ENCODE measurements at places on chromosomes 7 and 10.

- no peak for DNase-seq
These were observed 38.1 kb upstream of the DUSP5 start for GRCh38 chr10:110459600-110459999.

DNA sequence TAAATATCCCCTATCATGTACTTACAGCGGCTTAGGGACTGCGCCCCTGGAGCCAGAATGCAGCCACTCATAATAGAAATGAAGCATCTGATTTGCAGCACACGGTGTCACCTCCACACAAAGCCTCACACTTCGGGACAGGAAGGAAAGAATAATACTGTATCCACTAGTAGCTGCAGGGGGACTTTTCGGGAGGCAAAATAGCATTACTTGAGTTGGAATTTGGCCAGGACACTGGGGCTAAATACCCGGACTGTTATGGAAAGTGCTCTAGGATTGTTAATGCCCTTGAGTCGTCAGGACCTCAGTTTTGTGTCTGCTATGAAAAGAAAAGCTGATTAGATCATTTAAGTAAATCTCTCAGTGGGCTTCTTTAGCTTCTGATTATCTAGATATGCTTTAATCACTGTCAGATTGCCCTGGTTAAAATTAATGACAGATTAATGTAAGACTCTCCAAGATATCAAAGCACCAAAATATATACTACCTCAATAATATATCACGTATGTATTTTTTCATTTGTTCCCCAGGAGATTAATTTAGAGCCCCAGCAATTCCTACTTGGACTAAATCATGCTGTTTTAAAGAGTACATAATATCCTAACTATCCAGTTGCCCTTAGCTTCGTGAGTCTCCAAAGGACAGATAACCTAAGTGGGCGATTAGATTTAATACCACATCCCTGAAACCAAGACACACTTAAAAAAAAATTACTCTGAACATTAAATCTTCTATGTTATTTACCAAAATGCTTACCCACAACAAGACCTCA, 173.0 kb upstream of the NEBL start:
- no peak for DNase-seq

DNA sequence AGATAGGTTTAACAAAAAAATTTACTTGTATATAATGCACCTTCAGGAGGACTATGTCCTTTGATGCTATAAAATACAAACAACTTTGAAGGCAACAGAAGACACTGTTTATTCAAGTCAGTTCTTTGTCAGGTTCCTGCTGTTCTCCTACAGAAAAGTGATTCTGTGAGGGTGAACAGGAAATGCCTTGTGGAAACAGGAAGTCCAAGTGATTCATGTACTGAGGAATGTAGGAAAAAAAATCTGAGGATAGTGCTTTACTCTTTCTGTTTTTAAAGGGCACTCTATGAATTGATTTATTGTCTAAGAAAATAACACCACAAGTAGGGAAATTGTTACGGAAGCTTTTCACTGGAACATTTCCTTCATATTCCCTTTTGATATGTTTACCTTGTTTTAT, 171.9 kb downstream of the HDAC9 start:
- no peak for DNase-seq

GRCh38 chr10:23191764-23192711, at the start of gene PTF1A:
PTF1A (plus strand) TSS chr10:23192312; CDS start chr10:23192531, 219 bp downstream.
- DNase-seq = no peak

GRCh38 chr10:2964632-2965296, 102.6 kb upstream of the PFKP start:
- no peak for DNase-seq

DNA sequence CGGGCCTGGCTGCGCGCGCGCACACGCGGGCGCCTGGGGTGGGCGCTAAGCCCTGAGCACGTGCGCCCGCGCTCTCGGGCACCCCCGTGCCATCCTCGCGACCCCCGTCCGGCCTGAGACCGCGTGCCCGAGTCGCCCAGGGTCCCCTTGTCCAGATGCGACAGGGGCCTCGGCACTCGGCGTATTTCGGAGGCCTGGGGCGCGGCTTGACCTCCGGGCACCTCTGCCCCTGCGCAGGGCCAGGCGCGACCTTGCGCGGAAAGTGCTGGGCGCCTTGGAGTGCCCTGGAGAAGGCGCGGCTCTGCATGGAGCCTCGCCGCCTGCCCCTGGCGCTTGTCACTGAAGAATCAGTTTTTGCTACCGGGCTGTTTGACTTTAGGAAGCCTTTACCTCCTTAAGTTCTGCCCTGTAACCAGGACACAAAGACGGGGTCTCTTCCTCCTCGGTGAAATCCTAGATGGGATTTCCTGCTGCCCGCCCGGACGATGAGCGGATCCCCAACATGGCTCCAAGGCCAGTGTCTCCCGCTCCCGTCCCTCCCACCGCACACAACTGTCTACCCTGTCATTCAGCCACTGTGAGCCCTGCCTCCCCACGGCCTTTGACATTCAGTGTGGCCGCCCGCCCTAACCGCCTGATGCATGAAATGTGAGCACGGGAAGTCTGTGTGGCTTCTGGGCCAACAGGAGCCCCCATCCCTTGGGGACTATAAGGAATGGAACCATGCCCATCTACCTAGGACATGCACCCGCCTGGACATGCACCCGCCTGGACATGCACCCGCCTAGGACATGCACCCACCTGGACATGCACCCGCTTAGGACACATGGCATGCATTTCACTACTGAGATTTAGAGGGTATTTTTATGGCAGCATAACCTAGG, 1.1 kb upstream of the STK32C start:
- DNase-seq = no peak

DNA sequence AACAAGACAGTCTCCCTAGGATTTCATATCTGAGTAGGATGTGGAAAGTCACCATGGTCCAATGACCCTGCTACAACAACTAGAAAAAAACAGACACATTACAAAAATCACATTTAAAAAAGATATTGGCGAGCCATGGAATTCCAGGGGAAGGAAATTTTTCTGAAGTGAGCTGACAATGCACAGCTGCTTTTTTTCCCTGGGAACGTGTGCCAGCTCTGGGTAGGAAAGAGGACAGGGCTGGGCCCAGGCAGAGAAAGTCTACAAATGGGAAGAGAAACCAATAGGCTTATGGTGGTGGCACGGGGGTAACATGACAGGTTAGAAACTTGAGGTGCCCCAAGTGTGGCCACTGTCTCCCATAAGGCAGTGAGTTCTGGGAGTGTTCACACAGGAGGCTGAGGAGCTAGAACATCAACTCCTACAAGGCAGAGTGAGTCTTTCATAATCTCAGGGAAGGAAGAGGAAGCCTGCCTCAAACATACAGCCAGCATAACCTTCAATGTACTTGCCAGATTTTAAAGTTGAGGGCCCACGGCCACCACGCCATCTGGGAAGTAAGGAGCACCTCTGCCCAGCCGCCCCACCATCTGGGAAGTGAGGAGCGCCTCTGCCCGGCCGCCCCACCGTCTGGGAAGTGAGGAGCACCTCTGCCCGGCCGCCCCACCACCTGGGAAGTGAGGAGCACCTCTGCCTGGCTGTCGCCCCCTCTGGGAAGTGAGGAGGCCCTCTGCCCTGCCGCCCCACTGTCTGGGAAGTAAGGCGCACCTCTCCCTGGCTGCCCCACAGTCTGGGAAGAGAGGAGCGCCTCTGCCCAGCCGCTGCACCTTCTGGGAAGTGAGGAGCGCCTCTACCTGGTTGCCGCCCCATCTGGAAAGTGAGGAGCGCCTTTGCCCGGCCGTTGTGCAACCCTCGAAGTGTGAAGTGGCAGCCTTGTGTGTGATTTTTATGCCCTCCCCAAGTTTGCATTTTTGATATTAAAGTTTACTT, 5.9 kb downstream of the FBXL13 start:
- DNase-seq = no peak

GRCh38 chr7:136585954-136586670, 282.3 kb upstream of the CHRM2 start:
- no peak for DNase-seq

DNA sequence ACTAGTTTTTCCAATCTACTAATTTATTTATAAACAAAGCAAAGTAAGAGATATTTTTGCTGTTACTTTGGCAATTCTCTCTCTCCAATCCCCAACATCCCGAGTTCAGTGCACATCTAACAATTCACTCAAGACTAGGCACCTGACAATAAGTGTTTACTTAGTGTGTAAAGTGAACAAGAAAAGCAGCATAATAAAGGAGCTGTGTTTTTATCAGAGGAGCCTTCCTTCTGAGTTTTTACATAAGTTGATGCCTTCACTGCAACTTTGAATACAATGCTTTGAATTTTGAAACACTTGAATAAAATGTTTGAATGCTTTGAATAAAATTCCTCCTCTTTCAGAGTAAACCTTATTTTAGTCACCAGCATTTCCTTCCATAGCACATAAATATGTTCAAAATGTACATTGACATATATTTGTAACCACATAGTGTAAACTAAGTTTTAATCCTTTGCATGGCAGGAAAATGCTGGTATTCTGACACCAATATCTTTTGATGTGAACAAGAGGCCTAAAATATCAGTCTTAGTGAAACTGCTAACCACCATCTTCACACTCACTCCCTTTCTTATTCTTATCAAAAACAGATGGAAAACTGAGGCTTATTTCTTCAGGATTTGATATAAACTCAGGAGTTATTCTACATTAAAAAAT, 11.4 kb downstream of the PDK4 start:
- no peak for DNase-seq

GRCh38 chr10:117968354-117969182, 78.2 kb downstream of the RAB11FIP2 start:
- DNase-seq = no peak

DNA sequence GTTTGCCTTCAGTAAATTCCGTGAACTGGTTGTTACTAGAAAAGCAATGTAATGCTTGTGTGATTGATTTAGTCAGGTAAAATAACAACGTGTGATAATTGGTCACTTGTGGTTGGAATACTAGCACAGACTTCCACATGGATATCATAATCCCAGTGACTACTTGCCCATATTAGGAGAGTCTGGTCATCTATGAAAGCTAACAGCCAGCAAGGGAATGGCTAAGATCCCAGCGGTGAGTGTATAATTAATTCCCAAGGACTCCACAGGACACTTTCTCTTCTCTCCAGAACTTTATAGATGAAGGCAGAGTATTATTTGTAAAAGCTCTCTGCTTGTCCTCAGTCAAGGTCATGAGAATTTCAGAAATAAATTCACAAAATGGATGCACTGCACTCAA, 662.6 kb upstream of the TEX47 start:
- DNase-seq = no peak

DNA sequence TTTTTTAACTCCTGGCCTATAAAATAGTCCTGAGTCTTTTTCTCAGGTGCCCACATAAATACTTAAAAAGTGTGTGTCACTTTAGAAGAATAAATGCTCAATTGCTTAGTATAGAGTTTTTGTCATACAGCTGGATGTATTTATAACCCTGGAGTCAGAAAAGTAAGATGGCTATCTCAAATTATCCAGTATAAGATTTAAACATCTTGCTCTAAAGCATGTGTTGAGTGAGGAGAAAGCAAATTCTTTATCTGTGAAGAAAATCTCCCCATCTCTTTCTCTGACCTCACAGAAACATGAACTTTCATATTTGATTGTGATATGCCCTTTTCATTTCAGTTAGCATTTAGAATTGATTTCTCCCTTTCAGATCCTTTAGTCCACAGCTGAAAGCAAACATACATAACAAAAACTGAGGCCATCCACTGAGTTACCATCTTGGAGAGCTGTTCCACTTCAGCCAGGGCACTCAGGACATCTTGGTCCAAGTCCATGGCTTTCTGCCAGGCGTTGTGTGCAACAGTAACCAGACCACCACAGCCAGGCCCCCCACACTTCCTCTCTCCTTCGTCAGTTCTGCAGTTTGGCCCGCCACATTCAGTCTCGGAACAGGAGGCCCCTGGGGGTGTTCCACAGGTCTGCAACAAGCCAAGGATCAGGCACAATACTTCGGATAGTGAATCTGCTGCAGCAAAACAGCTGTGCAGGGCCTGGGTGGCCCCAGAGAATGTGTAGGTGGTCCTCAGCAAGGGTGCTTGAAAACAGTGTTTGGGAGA, 40.9 kb downstream of the DLD start:
- no peak for DNase-seq

- no peak for DNase-seq
These were observed 62.7 kb downstream of the MAD1L1 start for GRCh38 chr7:2169923-2170575.

- no peak for DNase-seq
These were observed 13.2 kb downstream of the HDAC9 start for GRCh38 chr7:18508443-18509427.

DNA sequence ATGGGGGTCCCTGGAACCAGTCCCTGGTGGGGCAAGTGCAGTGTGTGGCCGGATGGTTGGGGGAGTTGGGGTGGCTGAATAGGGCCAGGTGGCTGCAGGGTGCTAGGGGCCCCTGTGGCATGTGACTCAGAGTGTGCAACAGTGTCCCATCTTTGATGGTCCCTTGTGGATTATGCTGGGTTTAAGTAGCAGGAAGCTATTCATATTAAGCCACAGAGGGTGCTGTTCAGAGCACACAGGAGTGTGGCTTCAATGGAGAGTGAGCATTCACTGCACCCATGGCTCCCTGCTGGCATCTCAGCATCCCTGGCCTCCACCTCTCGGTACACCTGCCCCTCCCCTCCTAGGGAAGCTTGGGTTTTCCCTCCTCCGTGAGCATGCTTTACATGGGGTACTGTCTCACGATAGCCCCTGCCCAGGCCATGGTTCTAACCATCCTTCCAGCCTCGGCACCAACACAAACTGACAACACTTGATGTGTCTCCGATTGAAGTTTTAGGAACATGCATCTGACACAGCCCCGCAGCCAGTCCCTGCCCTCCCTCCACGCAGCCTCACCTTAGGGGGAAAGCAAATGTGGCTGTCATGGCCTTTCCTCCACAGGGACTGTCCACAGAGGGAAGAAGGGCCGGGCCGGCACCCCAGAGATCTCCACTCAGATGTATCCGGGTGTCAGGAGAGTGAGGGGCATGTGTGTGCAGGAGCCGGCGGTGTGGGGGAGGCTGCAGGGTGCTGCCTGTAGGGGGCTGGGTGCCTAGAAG, 30.4 kb upstream of the PPIF start:
- no peak for DNase-seq

DNA sequence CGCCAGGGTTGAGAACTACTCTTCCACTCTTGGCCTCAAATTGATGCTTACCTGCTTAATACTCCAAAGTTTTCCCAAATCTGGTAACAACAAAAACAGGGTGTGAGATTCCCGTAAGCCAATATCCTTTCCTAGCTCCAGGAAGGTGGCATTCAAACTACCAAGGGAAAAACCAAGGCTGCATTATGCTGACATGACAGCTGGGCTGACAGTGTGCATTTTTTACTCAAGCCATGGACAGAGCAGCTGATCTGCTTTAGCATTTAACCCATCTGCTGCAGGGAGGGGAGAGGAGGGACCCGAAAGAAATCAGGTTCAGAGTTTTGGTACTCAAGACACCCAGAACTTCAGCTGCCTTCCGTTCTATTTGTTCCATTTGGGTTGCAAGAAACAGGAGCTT, 49.8 kb upstream of the RAPGEF5 start:
- no peak for DNase-seq

- DNase-seq = no peak
These were observed 167.2 kb downstream of the FRMD4A start for GRCh38 chr10:14163377-14164086.

- DNase-seq = no peak
These were observed 63.0 kb downstream of the ABRAXAS2 start for GRCh38 chr10:124864421-124865193.
